NCI-H187 (cell line): ENCODE measurements at places on chromosomes 1 and 21.

DNA sequence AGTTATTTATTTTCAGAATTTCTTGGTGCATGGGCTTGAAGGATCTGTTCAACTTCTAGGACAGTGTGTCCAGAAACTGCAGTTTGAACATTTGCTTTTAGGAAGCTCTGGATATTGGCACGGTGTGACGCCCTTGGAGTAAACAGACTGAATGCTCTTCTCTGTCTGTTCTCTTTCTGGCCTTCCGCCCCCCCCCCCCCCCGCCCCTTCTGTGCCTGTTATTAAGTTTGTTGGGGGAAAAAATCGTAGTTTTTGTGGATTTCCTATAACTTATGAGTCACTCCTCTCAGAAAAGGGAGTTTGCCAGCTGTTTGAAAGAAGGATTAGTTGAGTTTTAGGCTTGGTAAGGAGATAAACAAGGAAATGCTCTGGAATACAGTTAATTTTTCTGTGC lies 1.2 kb downstream of the KCTD3 start:
- DNase-seq, result no peak

DNA sequence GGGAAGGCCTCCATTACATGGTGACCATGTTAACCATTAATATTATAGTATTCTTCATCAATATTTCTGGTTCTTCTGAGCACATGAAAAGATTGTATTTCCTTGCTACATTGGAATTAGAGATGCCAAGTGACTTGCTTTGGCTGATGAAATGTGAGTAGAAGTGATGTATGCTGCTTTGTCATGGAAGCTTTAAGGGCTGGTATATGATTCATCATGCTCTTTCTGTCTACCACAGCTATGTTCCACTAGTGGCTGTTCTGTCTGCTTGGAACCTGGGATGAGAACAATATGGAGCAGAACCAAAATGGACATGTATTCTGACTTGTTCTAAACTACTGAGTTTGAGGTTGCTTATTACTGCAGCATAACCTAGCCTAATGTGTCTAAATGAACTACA lies 163.3 kb downstream of the TM2D1 start:
- DNase-seq, result no peak

- DNase-seq, result no peak
These were observed 564.2 kb downstream of the SMYD3 start for GRCh38 chr1:245942856-245943255.

DNA sequence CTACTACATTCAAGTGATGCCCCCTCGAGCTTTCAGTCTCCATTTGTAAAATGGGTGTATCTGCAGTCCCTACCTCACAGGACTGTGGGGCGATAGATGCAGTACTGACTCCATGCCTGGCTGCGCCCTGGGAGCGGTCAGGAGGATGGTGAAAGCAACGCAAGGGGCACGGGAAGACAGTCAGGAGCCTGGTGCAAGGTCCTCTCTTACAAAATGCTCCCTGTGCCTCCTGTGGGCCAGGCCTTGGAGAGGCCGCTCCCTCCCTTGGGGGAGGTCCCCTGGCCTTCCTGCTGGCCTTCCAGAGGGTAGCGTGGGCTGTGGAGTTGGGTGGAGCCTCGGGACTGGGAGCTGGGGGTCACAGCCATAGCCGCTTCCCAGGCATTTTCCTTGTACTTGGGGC lies 21.6 kb downstream of the FAM151A start:
- DNase-seq, result no peak

- no peak for DNase-seq
These were observed 52.3 kb downstream of the C1orf198 start for GRCh38 chr1:230816018-230816417.

DNA sequence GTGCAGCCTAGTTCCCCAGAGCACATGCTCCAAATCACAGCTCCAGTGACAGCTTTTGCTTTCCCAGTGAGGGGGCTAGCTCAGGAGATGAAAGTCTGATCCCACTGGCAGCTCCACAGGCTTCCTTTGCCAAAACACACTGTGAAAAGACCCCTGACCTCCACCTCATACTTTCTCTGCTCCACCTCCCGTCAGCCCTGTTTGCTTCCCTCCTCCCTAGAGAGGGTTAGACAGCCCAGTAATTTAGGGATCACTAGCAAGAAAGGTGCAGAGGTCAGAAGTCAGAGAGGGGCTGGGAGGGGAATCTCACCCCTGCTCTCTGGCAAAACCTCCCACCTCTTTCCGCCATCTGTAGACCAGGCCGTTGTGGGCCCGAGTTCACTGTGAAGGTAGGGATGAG lies 62.8 kb downstream of the PLXNA2 start:
- DNase-seq, result no peak

DNA sequence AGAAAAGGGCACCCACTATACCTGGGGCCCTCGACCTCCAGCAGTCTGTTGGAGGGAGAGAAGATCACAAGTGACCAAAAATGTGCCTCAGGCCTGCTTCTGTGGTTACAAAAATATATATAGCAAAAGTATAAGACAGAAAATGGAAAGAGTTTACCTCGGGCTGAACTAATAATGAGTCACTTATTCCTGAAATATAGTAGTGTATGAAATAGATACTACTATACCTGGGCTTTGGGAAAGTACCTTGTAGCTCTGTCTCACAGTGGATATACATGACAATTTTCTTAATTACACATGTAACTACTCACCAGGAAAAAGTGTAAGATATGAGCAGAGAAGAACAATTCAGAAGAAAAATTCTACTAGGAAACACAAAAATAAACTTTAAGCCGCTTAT lies 7.3 kb upstream of the APCS start:
- no peak for DNase-seq

DNA sequence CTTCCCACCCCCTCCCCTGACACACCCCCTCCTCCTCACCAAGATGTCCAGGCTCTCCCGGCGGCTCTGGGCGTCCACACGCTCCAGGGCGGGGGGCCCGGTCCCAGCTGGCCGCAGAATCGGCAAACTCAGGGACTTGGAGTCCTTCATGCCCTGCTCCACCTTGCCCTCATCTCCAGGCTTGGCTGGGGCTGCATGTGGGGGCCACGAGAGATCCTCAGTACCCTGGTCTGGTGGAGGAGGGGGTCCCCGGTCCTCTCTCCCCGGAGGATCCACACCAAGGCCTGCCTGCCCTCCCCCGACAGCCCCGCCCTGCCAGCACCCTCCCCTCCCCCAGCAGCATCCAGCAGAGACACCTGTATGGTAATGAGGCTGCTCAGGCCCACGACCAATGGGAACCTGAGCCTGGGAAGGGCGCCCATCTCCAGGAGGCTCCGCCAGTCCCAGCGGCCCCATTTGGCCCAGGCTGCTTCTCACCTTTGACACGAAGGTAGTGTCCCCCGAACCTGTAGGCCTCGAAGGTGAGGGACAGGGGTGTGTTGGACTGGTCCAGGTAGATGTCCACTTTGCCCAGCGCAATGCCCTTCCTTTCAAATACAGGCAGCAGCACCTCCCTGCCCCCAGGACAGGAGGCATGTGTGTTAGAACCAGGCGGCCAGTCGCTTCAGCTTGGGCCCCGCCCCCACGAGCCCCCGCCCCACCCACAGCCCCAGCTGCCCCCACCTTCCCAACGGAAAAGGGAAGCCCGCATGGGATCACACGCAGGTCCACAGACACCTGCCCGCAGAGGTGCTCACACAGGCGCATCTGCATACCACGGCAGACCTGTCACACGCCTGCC lies 8.2 kb upstream of the TNFRSF25 start:
- peak; percentile 83 for DNase-seq

GRCh38 chr1:37148663-37149062 lies 114.3 kb upstream of the GRIK3 start:
- no peak for DNase-seq

- no peak for DNase-seq
These were observed 27.5 kb downstream of the TBX15 start for GRCh38 chr1:118960567-118961136.

DNA sequence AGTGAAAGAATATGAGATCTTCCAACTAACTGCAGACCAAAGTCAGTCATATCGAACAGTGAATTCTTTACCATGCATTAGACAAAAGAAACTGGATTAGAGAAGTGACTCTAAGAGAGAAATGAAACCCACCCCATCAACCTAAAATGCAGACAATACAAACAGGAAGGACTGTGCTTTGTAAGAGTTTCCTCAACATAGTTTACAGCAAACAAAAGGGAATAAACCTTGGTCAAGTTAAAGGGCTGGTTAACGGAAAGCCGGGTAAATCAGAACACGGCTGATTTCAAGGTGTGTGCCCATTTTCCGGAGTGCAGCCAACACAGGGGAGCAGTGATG lies 39.2 kb downstream of the SIPA1L2 start:
- DNase-seq, result no peak
